ENCODE measurements at places on chromosomes 7 and 10.

- DNase-seq = no peak
Observed at GRCh38 chr7:26007510-26007909, 144.5 kb upstream of the NFE2L3 start.

GRCh38 chr10:124359336-124359832, 59.3 kb downstream of the OAT start:
- DNase-seq = no peak

GRCh38 chr10:30811276-30812017, 181.9 kb upstream of the LYZL2 start:
- no peak for DNase-seq

DNA sequence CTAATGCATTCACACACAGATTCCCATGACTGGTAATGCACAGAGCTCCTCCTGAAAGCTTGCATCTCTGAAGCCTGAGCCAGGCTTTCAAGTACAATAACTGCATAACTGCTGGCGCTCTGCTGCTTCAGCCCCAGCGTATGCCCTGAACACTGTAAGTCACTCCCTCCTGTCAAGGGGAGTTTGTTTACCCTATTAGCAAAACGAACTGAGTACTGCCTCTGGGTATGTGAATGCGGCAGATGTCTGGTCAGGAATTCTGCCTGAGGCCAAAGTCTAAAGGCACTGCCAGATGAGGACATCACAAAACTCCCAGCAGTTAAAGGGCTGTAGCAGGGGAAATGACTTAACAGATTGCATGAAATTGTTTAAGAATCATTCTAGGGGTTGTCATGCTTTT, 97.7 kb downstream of the NRCAM start:
- peak; percentile 39 for DNase-seq

GRCh38 chr10:35827783-35828182, 185.7 kb upstream of the FZD8 start:
- DNase-seq = no peak

DNA sequence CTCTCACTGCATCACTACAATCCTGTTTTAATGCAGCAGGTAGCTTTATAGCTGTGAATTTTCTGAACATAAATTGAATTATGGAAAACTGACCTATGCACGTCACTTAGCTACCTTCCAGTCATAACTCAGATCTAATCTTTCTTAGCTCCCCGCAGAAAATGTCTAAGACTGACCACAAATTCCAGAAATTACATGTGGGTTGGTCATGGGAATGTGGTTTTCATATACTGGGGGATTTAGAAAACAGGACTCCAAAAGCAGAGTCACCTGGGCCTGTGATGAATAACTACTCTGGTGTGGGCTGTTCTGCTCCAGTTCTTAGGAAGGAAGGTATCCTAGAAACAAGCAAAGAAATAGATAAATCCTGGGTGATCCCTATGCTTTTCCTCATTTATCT, 178.4 kb upstream of the LRRTM3 start:
- peak; percentile 98 for DNase-seq

- no peak for DNase-seq
Observed at GRCh38 chr10:110216942-110217661, 9.7 kb downstream of the MXI1 start.

- no peak for DNase-seq
Observed at GRCh38 chr10:132634241-132634946, 96.8 kb downstream of the INPP5A start.

DNA sequence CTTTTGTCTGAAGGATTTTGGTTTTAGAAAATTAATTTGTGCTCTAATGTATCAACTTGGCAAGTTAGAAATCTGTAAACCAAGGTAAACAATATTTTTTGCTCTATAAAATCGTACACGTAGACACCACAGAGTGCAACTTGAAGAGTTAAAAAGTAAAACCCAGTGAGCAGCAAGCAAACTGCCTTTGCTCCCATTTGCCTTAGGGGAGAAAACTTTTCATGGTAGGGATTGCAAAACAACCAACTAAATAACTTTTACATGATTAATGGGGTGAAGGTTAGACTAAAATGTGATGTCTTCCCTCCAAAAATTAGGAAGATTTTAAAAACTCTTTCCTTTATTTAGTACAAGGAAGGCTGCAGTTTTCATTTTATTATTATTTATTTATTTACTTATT, 224.2 kb upstream of the LYZL1 start:
- DNase-seq = peak; percentile 26

GRCh38 chr10:49205206-49205605, 17.0 kb upstream of the TMEM273 start:
- DNase-seq = no peak

DNA sequence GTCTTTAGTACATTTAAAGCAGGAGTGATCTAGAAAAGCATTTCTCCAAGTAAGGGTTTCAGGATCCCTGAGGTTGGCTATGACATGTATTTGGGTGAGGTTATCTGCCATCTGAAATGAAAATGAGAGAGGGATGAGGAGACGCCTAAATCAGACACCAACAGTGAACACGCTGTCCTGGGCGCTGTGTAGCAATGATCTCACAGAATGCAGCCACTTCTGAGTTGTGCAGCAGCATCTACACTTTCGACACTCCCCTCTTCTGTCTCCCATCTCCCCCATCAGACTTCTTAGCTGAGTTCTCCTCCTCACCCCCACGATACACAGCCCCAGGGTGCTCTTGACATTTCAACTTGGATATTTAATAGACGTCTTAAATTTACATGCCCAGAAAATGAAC, 95.4 kb downstream of the SVIL start:
- DNase-seq = no peak

DNA sequence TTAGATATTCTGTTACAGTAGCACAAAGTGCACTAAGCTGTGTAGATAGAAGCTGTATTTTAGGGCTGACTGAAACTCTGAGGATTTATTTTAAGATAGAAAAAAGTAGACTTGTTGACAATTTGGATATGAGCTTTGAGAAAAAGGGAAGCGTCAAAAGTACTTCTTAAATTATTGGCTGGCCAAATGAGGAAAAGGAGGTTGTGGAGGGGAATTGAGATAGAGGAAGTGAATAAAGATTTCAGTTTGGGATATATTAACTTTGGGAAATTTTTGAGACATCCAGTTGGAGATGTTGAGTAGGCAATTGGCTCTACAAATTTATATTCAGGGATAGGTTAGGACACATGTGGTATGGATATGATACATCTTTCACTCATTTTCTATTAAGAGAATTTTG, 74.0 kb upstream of the CCDC6 start:
- no peak for DNase-seq

DNA sequence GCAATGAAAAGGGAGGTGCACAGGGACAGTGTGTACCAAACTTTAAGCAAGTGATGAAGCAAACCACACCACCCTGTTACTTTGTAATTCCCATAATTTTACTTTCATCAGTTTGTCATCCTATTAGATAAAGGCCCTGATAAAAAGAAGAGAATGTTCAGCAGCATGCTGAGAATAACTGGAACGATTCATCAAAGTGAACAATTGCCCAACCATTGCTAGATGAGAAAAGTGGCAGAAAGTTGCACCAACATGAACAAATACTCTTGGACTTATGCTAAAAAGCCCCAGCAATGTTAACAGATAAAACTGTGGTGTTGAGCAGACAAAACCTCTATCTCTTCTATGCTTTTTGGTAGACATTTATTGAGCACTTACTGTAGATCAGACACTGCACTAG, 75.5 kb upstream of the PCGF5 start:
- peak; percentile 17 for DNase-seq

DNA sequence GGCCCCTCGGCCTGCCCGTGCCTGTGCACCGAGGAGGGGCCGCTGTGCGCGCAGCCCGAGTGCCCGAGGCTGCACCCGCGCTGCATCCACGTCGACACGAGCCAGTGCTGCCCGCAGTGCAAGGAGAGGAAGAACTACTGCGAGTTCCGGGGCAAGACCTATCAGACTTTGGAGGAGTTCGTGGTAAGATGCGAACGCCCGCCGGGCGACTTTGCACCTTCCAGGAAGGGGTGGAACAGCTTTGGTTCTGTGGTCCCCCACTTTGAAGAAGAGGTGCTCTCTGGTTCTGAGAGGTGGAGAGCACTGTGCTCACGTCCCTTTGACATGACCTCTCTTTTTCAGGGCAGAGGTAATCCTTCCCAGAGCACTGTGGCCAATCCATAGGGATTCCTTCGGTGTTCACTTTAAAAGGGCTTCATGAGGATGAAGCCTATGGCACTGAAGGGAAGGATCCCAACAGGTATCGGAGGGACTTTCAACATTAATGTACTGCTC, 2.6 kb downstream of the VWC2 start:
- no peak for DNase-seq

GRCh38 chr10:44865289-44865671, 45.9 kb upstream of the TMEM72 start:
- DNase-seq = no peak

DNA sequence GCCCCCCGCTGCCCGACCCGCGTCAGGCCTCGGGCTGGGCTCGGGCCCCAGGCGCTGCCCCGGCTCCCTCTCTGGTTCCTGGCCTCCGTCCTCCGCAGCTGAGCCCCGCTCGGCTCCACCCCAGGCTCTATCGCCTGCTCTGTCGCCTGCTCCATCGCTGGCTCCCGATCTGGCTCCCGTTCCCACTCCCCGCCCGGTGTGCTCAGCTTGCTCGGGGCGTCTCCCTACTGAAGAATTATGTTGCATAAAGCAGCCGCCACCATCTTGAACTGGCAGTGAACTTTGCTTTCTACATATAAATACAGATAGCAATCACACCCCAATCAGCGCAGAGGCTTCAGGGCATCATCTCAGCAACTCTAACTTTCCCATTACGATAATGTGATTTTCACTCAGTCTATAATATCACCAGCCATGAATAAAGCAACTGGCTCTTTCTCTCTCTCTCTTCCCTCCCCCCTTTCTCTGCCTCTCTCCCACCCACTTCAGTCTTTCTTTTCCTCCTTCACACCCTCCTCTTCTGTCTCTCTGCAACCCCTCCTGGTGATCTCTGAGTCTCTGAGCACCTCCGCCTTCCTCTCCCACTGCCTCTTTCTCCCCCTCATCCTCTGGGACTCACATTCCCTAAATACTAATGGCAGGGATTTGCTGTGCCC, 43.3 kb upstream of the BTRC start:
- no peak for DNase-seq

DNA sequence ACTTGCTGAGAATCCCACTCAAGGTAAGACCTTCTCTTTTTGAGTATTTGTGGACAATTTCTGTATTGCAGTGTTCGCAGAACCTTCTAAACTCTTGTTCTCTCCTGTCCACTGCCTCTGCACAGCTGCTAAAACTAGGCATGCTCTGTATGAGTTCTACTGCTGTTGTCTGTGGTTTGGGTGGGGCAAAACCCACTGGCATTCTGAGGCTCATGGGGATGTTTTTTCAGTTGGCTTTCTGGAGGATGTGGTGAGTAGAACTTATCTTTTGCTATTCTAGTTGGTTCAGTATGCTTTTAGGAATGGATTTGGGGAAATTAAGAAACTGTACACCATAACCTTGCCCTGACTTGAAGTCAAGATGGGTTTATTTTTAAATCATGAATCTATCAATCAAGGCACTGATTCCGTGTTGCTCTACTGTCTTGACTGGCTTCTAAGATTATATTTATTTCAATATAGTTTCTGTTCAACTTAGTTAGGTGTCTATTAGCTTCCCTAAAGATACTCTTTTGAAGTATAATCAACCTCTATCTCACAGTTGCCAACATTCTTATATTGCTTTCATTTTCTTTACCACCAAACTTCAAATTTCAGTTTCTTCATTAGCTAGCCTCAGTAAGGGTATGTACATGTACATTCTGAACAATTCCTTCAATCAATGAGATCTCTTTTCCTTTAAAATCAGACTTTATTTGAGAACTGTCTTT, 25.0 kb upstream of the C1GALT1 start:
- DNase-seq = peak; percentile 81

GRCh38 chr10:31101123-31101522, 69.5 kb upstream of the ZNF438 start:
- DNase-seq = peak; percentile 77

DNA sequence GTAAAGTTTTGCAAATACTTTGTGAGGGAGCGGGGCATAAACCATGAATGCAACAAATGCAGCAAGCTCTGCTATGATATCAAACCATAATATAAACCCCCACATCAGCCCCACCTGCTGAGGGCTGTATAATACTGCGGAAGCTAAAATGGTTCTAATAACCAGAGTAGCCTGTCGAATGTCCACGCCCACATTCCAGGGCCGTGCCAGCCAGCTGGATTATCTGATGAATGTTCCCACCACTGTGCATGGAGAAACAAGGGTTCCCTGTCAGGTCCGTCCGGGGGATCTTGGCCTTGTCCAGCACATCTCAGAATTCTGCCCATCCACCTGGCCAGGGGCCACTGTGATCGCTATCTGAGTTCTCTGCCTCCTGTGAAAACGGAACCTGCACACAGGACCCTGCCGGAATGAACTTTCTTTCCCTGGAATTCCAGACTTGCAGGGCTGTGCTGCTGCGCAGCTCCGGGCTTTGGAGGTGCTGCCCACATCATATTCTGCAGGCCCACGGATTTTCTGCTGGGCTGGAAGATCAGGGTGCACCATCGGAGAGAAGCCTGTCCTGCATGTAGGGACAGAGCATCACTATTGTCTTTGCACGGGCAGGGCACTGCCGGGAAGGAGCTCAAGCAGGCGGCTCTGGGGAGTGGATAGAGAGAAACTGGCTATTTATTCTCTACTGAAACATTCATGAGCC, 77.0 kb upstream of the GNA12 start:
- DNase-seq = no peak

DNA sequence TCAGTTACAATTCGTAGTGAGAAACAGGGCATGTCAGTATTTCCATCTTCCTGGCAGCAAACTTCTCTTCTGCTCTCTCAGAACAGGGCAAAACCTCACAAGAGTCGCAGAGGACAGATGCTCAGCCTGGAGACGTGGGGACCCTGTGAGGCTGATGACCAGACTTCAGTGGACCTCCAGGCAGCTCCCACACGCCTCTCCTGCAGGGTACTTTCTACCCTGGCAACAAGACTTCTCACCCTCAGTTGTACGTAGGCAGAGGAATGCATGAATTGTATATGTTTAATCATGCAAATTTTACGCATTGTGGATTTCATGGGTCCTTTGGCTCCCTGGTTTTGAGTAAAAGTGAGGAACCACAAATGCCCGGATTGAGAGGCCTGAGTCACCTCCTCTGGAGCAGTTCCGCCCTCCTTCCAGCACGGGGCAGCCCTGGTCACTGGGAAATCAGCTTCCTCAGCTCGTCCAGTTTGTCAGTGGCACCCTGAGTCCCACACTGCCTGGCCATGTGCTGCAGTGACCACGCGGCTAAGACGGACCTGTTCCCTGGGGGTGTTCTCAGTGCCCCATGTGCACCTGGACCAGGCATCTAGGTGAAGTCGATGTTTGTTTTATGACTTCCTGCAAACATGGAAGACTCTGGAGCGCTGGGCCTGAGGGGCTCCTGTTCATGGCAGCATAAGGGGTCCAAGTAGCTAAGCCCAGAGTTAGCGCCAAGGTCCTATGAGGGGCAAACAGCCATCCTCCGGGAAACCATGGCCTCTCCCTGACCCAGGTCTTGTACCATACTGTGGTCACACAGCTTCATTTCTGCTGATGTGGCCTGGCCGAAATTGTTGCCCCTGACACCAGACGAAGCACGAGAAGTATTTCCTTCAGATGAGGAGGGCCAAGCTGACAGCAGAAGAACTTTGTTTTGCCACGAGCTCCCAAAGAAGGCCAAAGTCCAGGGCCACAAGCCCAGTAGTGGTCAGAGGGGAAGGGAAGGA, 165.1 kb downstream of the TNS3 start:
- no peak for DNase-seq
